NCI-H1048 (cell line): ENCODE measurements at places on chromosomes 1 and 21.

GRCh38 chr1:168419736-168420135, 124.1 kb downstream of the XCL2 start:
- DNase-seq, result no peak

DNA sequence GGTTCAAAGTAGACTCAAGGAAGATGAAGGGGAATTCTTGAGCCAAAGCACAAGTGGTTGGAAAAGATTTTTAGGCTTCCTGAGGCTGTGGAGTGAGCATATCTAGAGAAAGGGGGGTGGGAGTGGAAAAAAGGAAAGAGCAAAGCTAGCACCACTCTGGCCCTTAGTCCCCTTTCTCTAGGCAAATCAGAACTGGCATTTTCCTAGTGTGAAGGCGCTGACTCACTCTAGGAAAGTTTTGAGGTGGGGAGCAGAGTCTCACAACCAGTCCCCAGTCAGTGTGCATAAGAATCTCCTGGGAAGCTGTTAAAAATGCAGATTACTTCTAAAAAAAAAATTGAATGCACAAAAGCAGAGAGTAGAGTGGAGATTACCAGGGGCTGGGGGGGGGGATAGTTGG, 3.4 kb upstream of the GPR89B start:
- DNase-seq, result no peak

DNA sequence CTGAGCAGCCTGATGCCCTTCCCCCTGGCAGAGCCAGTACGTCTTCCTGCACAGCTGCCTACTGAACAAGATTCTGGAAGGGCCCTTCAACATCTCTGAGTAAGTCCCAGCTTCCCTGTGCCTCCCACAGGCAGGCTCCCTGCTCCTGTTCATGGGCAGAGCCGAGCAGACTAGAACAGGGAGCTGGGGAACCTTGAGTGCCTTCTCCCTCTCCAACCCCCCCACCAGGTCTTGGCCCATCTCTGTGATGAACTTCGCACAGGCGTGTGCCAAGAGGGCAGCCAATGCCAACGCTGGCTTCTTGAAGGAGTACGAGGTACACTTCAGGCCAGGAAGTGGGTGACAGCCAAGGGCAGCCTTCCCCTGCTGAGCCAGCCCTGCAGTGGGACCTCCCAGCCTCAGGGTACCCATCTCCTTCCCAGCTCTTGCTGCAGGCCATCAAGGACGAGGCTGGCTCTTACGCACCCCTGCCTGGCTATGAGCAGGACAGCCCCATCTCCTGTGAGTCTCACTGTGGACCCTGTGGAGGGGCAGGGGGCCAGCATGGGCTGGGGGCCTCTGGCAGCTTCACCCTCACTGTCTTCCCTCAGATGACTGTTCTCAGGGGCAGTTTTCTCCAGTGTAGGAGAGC, 6.4 kb upstream of the LGR6 start:
- DNase-seq, result no peak

GRCh38 chr21:29676395-29676794, 263.4 kb downstream of the GRIK1 start:
- DNase-seq, result peak; percentile 19

DNA sequence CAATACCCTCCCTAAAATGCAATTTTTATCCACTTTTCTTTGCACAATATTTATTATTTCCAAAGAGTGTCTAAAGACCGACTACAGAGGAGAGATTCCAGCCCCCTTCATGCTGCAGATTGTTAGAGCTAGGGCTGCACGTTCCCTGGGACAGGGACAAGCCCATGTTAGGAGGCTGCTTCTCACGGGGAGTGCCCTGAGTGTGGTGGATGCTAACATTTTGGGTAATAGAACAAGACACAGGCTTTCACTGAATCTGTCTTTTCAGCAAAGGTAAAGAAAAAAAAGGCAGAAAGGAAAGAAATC, 125.4 kb downstream of the RIPK4 start:
- DNase-seq, result no peak

- DNase-seq, result no peak
Measured at GRCh38 chr21:31848326-31848985, 24.4 kb upstream of the HUNK start.

- DNase-seq, result no peak
Measured at GRCh38 chr21:44999972-45000636, 60.3 kb downstream of the SLX9 start.

GRCh38 chr1:201876148-201876818, 12.4 kb upstream of the SHISA4 start:
- no peak for DNase-seq

- no peak for DNase-seq
Measured at GRCh38 chr1:163196449-163196787, 6.3 kb downstream of the RGS5 start.

DNA sequence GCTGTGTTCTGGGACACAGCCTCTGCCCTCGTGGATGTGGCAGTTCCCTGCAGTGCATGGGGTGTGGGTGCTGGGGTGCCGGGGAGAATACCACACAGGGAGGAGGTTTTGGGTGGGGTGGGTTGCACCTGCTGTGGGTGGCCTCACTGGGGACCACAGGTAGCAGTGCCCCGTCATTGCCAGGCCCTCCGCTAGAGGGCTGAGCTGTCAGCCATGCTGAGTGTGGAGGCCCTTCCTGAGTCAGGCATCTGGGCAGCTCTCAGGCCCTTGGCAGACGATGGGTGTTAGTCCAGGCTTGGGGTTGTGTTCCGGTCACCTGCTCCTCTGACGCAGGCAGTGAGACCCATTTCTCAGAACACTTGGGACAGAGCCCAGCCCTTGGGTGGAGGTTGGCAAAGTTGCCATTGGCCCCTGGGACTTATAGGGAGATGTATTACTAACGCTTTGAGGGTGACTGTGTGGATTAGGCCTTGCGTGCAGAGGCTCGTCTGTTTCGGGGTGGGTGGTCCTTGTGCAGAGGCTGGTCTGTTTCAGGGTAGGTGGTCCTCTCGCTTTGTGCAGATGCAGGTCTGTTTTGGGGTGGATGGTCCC, 23.9 kb downstream of the PCNT start:
- no peak for DNase-seq

GRCh38 chr1:113745425-113745824, 13.9 kb downstream of the PHTF1 start:
- DNase-seq, result no peak

- no peak for DNase-seq
Measured at GRCh38 chr1:62573675-62574074, 23.6 kb upstream of the ANGPTL3 start.

GRCh38 chr1:228378090-228378872, 28.4 kb downstream of the TRIM11 start:
- peak; percentile 76 for DNase-seq

DNA sequence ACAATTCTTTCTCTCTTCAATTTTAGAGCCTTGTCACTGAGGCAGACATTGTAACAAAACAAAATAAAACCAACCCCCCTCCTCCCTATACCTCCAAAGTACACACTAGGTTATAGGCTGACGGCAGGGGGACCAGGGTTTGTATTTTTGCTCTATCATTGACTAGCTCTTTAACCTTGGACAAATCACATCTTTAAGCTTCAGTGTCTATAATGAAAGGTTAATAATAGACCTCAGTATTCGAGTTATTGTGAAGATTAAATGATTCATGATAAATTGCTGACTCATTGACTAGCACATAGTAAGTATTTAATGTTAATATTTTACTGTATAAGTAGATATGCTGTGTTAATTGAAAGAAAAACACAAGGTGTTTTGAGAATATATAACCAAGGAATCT, 1267.6 kb upstream of the ADGRL2 start:
- no peak for DNase-seq

DNA sequence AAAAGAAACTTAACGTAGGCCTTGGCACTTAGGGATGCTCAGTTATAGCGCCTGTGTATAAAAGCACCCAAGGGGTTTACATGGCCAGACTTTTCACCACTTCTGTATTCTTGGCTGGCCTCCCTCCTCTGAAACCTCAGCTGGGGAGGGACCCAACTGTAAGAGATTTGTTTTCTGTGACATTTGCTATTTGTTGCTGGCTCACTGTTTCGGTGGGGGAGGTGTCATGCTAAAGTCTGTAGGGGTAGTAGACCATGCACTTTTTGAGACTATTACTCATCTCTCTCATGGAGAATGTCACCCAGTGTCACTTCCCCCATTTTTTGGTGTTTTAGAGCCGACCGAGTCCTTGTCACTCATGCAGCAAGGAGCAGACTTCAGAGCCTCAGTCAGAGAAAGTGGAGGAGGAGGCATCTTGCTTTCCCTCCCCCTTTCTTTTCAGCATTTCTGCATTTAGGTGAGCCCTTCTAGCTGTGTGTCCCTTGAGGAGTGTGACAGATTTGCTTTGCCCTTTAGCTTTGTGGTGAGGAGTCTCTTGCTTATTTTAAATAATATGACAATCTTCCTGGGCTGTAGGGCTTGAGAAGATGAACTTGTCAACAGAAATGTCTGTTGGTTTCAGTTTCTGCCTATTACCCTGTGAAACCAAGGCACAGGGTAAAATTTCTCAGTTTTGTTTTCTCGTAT, 160.1 kb downstream of the FASLG start:
- no peak for DNase-seq

- DNase-seq, result no peak
Measured at GRCh38 chr1:118201524-118201923, 16.5 kb upstream of the SPAG17 start.

DNA sequence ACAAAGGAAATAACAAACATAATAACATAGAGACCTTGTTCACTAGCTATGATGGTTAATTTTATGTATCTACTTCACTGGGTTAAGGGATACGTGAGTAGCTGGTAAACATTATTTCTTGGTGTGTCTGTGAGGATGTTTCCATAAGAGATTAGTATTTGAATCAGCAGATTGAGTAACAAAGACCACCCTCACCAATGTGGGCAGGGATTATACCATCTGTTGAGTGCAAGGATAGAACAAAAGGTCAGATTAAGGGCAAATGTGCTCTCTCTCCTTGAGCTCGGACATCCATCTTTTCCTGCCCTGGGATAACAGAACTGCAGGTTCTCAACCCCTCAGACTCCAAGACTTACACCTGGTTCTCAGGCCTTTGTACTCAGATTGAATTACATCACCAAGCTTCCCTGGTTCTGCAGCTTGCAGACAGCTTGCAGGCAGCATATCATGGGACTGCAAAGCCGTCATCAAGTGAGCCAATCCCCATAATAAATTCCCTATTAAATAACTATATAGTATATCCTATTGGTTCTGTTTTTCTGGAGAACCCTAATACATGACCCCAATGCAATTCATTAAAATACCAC, 9.2 kb downstream of the SPATA6 start:
- no peak for DNase-seq

DNA sequence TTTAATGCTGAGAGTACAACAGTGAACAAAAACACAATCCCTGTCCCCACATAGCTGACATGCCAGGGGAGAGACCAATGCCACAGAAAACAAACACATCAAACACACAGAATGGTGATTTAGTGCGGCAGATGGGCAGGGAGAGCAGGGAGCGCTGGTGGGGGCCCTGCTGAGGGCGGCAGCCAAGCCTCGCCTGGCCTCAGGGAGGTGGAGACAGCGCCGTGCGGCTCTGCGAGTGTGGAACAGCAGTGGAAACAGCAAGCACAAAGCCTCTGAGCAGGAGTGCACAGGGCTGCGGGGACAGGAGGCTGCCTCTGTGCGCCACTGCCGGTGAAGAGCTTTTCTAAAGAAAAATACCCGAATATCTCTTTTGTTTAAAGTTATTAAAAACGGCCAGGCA, 17.0 kb downstream of the MCM3AP start:
- DNase-seq, result no peak

DNA sequence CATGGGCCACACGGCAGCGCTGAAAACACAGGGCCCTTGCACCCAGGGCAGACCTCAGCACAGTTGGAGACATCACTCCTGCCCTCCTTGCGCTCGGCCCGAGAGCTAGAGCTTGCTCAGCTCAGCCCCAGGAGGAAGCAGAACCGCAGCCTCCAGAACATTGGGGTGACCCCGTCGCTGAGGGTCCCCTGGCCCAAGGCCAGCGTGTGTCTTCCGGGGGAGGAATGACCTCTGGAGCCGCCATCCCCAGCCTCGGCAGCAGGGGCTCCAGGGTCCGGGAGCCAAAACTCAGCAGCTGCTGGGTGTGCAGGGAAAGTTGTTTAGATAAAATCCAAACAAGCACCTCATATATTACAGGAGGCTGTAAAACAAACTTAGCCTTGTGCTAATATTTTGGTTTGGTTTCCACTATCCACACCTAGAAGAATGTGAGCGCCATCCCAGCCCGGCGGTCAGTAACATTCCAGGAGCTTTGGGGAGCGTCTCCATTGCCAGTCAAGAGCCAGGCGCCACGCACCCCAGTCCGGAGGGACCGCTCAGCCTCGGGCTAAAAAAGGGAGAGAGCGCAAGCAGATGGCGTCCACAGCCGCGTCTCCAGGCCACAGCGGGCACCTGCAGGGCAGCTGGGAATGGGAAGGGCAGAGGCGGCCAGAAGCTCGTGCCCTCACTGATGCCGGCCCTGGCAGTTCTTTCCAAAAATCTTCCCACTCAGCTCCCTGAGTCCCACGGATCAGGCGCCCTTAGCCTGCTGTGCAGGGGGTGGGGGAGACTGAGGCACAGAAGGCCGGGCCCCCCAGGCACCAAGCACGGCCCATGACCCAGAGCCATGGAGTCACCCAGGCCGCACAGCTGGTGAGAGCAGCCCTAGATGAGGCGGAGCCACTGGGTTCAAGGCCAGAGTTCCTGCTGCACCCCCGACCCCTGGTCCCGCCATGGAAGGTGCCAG, 52.0 kb downstream of the SLX9 start:
- DNase-seq, result no peak

DNA sequence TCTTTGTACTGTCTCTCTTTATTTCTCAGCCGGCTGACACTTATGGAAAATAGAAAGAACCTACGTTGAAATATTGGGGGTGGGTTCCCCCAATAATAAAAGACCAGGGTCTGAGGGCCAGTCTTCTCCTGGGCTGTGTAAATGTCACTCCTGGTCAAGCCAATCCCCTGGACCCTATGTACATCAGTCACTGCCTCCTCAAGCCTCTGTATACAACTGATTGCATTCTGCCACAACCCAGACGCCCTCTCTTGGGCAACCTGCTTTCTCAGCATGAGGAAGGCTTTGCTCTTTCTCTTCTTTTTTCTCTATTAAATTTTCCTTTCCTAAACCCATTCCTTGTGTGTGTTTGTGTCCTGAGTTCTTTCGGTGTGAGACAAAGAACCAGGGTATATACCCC, 84.1 kb upstream of the SERBP1 start:
- DNase-seq, result no peak
